Lung (tissue), 17 donors: ENCODE measurements at places on chromosomes 3 and 15.

DNA sequence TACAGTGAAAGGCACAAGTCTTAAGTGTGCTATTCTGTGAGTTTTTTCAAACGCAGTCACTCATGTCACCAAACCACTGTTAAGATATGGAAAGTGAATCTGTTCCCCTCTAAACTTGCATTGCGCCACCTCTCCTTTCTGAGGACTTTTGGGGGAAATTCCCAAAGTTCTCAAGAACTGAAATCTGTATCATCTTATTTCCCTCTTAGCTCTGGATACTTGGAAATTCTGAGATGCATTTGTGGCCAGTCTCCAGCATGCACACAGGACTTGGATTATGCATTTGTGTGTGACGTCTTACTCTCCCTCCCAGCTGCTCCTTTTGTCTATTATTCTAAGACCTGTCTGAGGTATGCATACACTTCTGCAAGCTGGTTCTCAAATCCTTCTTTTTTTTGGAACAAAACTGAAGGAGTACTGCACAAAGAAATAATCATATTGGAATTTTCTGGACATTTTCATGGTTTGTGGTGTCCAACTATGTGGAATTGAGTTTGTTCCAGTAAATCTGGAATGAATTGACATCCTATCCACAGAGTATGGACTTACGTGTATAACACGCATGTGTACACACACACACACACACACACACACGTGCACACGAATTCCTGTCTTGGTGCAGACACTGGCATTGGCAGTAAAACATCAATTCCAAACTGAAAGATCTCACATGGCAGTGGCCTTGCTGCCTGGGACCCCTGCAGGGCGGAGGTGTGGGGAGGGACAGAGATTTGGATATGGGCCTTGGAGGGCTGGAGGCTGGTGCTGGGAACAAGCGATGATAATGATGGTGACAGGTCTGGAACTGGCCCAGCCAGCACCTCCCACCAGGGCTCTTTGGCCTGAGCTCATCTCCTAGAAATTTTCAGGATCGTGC, 8.2 kb upstream of the LCTL start:
- DNase-seq: peak; percentile 30
- H3K27ac ChIP-seq: no peak overlapping the region
- H3K36me3 ChIP-seq: no peaks in the 10 kb centered on the region

GRCh38 chr3:39727415-39727814, 82.0 kb upstream of the MYRIP start:
- no peaks in the 10 kb centered on the region for H3K36me3 ChIP-seq
- no peak overlapping the region for H3K27ac ChIP-seq
- no peak for DNase-seq
- no peaks in the 10 kb centered on the region for H3K4me1 ChIP-seq

GRCh38 chr15:34240537-34240936, 15.7 kb downstream of the EMC4 start:
- DNase-seq: no peak
- H3K27ac ChIP-seq: no peak overlapping the region
- no peaks in the 10 kb centered on the region for H3K27me3 ChIP-seq
- no peaks in the 10 kb centered on the region for H3K4me1 ChIP-seq
- H3K4me3 ChIP-seq: no peak overlapping the region

GRCh38 chr3:377158-377561, 180.6 kb downstream of the CHL1 start:
- H3K27ac ChIP-seq: no peak overlapping the region
- H3K4me1 ChIP-seq: no peaks in the 10 kb centered on the region
- no peaks in the 10 kb centered on the region for H3K36me3 ChIP-seq
- DNase-seq: peak; percentile 28
- no peak overlapping the region for H3K4me3 ChIP-seq
- no peaks in the 10 kb centered on the region for H3K27me3 ChIP-seq
